ENCODE measurements at places on chromosomes 7 and 10.

- no peak for DNase-seq
Measured at GRCh38 chr10:102714621-102715455, at the start of gene SFXN2. SFXN2 (plus strand) TSS chr10:102714636; CDS start chr10:102726637, 12,001 bp downstream.

- no peak for DNase-seq
Measured at GRCh38 chr7:113804475-113805095, 114.2 kb downstream of the PPP1R3A start.

DNA sequence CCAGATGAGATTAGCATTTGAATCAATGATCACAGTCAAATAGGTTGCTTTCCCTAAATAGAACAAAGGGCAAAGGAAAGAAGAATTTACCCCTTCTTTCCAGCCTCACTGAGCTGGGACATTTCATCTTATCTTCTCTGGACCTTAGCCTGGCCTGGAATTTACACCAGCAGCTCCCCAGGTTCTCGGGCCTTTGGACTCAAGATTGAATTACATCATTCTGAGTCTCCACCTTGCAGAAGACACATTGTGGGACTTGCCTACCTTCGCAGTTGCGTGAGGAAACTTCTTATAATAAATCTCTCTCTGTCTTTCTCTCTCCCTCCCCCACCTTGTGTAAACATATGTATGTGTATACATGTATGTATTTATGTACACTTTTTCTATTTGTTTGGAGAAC, 732.4 kb downstream of the IPMK start:
- no peak for DNase-seq

DNA sequence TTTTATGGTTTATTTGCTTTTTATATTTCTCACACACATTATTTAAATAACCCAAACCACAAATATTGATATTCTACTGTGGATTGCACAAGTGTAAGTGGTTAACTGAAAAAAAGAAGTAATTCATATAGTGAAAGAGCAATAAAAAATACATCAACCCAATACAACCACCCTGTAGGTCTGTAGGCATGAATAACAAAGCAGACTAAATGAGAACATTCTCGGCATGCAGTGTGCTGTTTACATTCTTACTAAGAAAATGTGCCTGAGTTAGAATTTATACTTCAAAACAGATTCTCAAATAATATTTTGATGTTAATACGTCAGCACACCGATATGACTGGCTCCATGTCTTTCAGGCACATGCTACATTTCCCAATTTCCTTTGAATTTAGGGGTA, 660.8 kb downstream of the MAGI2 start:
- DNase-seq: no peak

DNA sequence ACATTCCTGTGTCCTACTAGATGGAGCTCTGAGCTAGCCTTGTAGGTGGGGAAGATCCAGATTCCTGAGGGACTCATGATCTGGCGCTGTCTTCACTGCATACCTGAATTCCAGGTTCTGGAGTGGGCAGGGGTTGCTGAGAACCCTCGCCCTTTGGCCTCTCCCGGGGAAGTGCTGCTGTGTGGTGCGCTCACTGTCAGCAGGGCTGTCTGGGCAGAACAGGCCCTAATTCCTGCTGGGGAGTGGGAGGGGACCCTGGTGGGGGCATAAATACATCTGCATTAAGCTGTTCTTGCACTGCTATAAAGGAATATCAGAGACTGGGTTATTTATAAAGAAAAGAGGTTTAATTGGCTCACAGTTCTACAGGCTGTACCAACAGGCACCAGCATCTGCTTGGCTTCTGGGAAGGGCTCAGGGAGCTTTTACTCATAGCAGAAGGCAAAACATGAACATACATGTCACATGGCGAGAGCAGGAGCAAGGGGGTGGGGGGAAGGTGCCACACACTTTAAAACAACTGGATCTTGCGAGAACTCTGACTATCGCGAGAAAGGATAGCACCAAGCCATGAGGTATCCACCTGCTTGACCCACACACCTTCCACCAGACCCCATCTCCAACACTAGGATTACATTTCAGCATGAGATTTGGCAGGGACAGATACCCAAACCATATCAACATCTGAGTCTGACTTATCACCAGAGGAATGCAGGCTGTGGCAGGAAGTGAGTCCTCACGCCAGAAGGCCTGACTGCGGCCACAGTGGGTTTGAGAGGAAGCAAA, 115.0 kb downstream of the ADCY1 start:
- no peak for DNase-seq

DNA sequence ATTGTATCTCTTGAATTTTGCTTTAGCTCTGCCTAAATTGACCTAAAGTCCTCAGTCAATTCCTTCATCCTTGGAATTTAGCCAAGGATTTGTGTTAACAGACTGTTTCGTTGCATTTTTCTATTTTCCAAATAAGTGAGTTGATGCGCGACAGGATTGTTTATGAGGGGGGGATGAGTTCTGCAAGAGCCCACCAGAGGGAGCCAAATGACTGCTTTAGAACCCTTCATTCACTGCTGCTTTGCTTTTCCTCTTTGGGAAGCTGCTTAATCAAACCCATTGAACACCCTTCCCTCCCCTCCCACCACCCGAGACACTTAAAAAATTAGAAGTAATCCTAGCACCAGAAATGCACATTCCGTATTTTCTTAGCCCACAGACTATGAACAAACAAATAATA, 33.7 kb upstream of the PTF1A start:
- DNase-seq: peak; percentile 59

DNA sequence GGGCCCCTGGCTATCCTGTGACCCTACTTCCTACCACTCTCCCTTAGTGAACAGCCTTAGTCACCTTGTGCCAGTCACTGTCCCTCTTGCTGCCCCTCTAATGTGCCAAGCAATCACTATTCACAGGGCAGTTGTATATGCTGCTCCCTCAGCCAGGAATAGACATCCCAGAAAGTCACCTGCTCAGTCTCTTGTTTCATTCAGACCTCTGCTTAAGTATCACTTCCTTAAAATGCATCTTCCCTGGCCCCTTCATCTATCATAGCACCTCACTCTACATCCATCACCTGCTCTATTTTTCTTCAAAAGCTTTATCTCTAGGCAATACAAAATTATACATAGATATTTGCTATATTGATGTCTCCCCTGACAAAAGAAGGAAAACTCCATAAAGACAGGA, 328.4 kb upstream of the NFE2L3 start:
- DNase-seq: no peak

- peak; percentile 77 for DNase-seq
Measured at GRCh38 chr10:21173802-21174714, 276.9 kb upstream of the NEBL start.

DNA sequence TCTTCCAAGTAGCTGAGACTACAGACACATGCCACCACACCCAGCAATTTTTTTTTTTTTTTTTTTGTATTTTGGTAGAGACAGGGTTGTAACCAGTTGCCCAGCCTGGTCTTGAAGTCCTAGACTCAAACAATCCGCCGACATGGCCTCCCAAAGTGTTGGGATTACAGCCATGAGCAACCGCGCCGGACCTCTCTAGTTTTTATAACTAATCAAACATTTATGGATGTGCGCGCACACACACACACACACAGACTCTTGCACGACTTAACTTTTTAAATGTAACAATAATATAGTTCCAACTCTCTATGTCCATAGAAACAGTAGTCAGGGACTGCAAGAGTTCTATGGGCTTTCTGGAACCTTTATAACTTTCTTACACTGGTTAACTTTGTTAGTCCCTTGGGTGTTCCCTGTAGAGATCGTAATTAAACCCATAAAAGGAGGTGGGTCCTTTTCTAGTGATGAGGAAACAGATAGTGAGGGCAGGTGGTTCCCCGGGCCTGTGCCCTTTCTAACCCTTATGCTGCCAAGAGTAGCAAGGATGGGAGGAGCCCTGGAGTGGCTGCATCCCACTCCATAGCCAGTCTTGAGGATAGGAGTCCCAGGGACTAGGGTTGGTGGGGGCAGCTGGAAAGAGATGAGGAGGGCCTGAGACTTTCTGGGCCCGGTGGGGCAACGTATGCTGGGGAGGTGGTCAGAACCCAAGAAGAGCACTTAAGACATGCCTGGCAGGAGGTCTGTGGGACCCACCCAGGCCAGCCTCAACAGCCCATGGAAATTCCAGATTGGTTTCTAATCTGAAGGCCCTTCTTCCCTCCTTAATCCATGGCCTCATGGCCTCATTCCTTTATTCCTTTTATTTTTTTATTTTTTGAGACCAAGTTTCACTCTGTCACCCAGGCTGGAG, 8.6 kb downstream of the MARVELD1 start:
- no peak for DNase-seq
